Left cardiac atrium (tissue), 4 donors: ENCODE measurements at places on chromosomes 12 and 14. TPM values are rescaled to one million over a fixed set of nuclear protein-coding genes. Genes with fewer than 3 reads are reported as not detected.
A peak's percentile ranks its signal among the peaks of the same experiment; 100 is the strongest.

The TC2N gene
- 20.8 TPM for total RNA-seq

The CABP1 gene
- 1.5 TPM for total RNA-seq

The FZD10 gene
- 0.31 TPM for total RNA-seq

The GPRC5D gene
- total RNA-seq, result not detected

The TAS2R30 gene
- total RNA-seq, result 1.5 TPM

The PLCZ1 gene
- 0.59 TPM for total RNA-seq

The NRIP2 gene
- 1.8 TPM for total RNA-seq

The RNF41 gene
- 42.8 TPM for total RNA-seq

The ACOT6 gene
- not detected for total RNA-seq

The LPAR5 gene
- total RNA-seq, result 1.8 TPM

The SLC10A1 gene
- not detected for total RNA-seq

The TPH2 gene
- not detected for total RNA-seq

The LMO3 gene
- 4.2 TPM for total RNA-seq

The ACOT4 gene
- total RNA-seq, result 1.6 TPM

The ANG gene
- 13.0 TPM for total RNA-seq

DNA sequence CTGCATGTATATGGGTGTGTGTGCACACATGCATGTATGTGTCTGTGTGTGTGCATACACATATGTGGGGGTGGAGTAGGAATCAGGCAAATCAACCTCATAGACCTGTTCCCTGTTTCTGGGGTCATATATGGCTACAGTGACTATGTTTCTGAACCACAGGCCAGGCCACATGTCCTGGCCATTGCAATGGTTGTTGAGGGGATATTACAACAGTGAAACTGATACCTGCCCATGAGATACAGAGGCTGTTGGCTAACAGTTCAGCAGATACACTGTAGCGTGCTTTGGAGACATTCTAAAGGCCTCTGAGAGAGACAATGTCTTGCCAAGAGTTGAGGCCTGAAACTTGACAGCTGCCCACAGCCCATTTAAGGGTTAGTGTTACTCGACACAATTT, 47.3 kb upstream of the FOS start:
- no peak for DNase-seq

DNA sequence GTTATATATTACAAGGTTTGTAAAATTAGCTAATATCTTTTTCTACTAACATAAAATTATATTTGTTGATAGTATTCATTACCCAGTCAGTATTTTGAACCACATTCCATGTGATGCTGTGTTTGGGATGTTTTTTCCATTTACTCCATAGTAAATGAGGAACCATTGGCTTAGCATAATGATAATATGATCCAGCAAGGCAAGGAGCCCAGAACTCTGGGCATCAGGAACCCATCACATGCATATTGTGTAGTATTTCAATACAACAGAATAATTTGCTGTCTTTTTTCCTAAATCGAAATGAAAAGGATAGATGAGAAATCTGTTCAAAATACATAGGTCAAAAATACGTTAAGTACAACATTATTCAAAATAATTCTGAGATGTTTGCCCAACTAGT, 48.7 kb upstream of the GARIN2 start:
- DNase-seq, result no peak

DNA sequence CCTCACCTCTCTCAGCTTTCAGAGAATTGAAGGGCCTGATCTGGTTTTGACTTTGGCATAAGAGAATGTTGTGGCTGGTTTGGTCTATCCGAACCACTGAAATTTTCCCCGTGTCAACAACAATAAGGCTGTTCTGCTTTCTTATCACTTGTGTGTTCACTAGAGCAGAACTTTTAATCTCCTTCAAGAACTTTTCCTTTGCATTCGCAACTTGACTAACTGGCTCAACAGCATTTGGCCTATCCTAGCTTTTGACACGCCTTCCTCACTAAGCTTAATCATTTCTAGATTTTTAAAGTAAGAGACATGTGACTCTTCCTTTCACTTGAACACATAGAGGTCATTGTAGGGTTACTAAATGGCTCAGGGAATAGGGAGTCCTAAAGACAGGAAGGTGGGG, 25.9 kb upstream of the EDDM3A start:
- DNase-seq, result no peak

GRCh38 chr12:33670284-33670683, 230.7 kb upstream of the SYT10 start:
- no peak for DNase-seq

DNA sequence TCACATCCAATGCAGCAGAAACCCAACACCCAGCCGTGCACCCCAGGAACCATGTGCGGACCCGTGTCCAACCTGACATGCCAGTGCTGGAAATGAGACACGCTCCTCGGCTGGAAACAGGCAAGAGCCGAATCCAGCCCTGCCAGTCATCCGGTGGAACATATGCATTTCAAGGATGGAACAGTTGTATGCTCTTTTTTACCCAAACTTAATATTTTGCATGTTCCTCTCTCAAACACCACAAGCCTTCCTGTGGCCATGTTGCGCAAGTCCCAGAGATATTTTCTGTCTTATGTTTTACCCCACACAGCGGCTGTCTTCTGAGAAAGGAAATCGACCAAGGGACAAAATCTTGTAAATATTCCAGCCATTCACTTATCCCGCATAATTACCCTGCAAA, 196.9 kb downstream of the BCL11B start:
- DNase-seq, result no peak

DNA sequence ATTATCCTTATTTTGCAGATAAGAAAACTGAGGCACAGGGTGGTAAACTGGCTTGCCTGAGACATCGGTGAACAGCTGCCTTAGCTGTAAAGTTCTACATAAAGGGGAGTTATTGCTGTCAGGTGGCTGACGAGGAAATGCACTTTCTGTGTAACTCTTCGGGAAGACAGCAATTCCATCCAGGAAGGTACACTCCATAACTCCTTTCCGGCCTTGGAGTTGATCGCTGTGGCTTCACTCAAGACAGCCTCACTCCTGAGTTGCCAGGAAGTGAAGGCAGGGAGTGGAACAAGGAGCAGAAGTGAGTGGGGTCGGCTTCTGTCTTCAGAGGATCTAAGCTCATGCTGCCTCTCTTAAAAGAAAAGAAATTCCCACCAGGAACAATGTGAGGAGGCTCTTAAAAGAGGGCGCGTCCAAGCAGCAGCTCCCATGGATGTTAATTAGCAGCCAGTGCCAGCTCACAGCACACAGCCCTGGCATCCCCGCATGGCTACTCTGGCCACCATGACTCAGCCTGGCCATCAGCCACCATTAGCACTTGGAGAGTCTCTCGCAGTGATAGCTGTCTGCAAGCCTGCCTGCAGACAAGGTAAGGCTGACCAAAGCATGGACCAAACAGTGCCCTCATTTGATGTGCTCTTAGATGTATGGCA, 60.3 kb downstream of the NUAK1 start:
- DNase-seq, result peak; percentile 72

- no peak for DNase-seq
Observed at GRCh38 chr12:116718655-116719454, 19.0 kb downstream of the SPRING1 start.

- no peak for DNase-seq
Observed at GRCh38 chr12:104155711-104156555, 17.9 kb upstream of the NFYB start.

- no peak for DNase-seq
Observed at GRCh38 chr12:100171248-100171647, 28.6 kb upstream of the BLTP3B start.

DNA sequence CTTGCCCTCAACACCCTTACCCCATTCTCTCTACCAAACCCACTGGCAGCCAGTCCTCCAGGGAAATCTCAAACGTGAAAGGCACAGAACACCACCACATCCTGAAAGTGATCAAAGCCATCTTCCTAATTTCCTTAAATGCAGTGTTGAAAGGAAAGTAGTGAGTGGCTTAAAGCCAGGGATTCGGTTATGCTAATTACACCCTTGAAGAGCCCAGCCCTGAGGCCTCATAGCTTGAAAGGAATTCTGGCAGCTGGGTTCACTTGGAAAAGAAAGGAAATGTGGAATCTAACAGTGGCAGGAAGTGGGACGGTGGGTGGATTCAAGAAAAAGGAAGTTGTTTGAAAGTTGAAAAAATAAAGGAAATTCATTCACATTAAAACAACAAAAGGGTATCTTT, 73.0 kb upstream of the FICD start:
- DNase-seq, result no peak

GRCh38 chr12:42652048-42652447, 62.5 kb upstream of the PRICKLE1 start:
- no peak for DNase-seq

DNA sequence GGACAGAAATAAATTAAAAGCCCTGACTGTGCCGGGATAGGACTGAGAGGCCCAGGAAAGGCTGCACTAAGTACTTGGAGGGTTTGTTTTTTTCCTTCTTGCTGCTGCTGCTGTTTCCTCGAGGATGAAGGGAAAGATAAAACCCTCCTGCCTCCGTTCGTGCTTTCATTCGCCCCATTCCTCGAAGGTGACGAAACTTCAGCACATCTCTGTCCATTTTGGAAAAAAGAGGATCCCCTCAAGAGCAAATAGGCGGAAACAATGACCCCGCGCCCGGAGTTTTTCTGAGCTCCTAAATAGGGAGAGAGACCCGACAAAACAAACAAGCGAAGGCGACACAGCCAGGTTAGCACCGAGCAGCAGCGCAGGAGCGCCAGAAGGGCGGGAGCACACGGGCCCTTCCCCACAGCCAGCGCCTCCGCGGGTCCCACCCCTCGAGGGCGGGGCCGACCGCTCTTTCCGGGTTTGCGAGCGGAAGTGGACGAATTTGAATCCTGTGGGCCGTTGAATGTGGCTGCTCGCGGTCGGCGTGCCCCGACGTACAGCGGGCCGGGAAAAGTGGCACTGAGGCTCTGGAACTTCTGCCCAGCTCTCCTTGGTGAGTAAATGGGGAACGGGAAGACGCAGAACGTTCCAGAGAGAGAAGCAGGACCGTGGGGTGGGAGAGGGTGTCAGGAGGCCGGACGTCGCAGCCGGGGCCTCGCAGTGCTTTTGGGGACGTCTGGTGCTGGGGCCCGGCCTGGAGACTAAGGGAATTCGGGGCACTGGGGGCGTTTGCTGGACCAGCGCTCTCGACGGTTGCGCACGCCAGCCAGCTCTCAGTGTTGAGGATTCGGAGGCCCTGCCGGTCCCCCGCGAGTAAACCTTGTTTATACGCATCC, at the start of gene G2E3:
G2E3 (plus strand) TSS at position 484 of the 881 bp plus-strand sequence. CDS start 21,922 bp downstream, outside the sequence.
- DNase-seq, result peak; percentile 89

GRCh38 chr14:67704484-67705089, 2.9 kb downstream of the RDH12 start:
- DNase-seq, result no peak

GRCh38 chr12:115108129-115109100, 424.4 kb upstream of the TBX3 start:
- DNase-seq, result no peak

DNA sequence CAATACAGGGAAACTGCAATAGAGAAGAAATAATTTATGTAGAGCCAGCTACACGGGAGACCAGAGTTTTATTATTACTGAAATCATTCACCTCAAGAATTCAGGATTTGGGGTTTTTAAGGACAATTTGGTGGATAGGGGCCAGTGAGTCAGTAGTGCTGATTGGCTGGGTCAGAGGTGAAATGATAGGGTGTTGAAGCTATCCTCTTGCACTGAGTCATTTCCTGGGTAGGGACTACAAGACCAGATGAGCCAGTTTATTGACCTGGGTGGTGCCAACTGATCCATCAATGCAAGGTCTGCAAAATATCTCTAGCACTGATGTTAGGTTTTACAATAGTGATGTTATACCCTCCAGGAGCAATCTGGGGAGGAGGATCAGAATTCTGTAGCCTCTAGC, 486.3 kb downstream of the LRIG3 start:
- no peak for DNase-seq

- no peak for DNase-seq
Observed at GRCh38 chr14:21924479-21924878, 250.9 kb upstream of the OR4E1 start.

- DNase-seq, result peak; percentile 69
Observed at GRCh38 chr12:6620137-6620884, 13.1 kb upstream of the CHD4 start.

GRCh38 chr14:81323093-81323492, 77.0 kb downstream of the STON2 start:
- DNase-seq, result no peak

- DNase-seq, result no peak
Observed at GRCh38 chr14:92890830-92891588, 31.9 kb upstream of the CHGA start.

DNA sequence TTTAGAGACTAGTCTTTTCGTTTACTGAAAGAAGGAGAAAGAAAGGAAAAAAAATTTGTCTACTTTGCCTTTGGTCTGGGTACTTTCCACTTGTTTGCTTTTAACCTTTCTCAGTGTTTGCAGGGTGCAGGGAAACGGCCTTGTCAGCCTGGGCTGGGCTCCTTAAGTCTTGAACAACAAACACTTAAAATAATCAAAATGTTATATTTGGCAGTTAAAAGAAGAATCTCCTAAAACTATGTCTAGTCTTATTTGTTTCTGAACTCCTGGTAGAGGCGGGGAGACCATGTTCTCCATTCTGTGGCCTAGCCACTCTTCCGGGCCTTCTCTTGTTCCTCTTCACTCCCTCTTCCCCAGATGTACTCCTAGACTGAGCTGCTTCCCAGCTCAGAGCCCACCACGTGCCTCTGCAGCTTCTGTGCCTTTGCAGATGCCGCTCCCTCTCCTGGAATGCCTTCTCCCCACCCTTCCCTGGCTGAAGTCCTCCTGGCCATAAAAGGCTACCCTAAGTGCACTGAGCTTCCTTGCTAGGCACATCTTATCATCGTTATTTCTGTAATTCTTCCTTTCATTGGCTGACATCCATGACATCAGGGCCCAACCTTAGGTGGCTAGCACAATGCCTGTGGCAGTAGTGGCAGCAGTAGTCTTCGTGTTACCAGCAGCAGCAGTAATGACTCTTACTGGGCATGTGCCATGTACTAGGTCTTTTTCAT, 432.9 kb downstream of the ZFP36L1 start:
- peak; percentile 60 for DNase-seq

DNA sequence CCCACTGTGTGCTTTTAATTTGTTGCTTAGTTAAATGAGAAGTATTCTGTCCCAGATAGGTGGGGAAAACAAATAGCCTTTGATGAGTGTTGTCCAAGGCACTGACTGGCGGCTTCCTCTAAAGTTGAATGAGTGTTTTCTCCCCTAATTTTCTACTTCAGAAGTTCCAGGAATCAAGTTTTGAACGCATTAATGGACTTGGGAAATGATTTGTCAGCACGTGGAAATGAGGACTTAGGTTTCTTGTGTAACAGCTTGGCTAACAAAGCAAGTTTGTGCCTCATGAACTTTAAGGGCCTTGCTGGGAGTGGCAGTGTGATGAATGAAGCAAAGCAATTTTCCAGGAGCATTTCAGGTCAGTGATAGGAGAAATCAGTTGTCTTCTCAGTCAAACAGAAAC, 56.9 kb downstream of the LIN52 start:
- no peak for DNase-seq
